Epithelial cell of proximal tubule (primary cell): ENCODE measurements at places on chromosomes 2 and 18. TPM values are rescaled to one million over a fixed set of nuclear protein-coding genes. Genes with fewer than 3 reads are reported as not detected.

BMPR2 gene
- total RNA-seq, result 19.2 and 23.5 TPM in 2 replicates

DNA sequence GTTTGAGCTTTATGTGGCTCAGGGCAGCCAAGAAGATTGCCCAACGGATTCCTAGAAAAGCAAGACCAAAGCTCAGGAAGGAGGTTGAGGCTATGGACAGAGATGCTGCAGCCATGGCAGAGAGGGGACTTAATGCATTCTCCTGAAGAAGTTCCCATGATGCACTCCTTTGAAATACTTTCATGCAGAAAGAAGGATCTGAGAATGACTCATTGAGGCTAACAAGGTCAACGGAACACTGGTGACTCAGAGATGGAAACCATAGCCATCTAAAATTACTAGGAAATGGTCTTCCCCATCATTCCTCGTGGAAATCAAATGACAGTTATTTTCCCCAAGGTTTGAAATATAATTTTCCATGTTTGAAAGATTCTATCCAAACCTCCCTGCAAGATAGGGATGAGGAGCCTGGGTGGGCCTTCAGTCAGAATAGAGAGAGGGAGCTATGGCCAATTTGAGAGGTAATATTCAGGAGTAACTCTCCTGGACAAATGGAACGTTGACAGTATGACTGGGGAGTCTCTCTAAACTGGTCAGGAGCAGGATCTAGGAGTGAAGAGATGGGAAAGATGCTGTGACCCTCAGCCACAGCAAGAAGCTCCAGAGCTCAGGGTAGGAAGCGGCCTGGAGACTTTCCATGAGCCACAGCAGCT lies 63.0 kb downstream of the REEP1 start:
- DNase-seq, result peak; percentile 78

DNA sequence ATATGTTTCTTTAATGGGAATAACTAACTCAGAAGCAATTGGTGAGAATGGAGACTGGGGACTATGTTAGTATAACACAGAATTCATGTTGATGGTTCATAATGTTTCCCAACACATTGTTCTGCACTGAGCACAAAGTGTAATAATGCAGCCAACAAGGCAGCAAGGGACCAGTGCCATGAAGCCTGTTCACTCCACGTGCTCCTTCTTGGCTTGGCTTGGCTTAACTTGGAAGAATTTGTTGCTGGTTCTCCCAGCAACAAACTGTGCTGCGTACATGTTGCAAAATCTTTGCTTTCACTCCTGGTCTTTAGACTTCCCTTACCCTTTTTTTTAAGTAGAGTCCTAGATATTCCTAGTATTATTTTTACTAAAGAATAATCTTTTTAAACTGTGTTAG lies 129.7 kb downstream of the MAP3K20 start:
- no peak for DNase-seq

DNA sequence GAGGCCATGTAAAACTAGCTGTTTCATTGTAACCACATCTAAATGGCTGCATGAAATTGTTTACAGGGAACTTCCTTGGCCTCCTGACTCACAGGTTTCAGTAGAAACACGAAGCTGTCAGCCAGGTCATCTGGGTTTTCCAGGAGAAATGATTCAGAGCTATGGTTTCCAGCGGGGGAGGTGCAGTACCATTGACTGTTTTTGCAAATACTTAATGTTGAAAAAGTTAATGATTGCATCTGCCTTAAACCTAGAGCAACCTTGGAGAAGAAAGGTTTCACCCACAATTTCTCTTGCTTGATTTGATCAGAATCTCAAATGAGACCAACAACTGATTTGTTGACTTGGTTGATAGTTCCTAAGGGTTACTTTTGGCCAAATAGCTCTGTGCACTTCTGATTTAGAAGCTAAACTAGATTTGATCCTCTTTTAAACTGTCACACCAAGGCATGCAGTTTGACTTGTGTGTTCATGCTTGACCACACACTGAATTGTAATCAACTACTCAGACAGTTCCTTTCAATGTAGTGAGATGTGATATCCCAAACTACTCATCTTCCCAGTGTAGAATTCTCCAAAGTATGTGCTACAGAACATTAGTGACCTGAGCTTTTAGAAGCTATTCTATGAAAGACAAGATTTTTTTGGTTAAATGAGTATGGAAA lies 193.5 kb upstream of the CHST9 start:
- peak; percentile 99 for DNase-seq

DNA sequence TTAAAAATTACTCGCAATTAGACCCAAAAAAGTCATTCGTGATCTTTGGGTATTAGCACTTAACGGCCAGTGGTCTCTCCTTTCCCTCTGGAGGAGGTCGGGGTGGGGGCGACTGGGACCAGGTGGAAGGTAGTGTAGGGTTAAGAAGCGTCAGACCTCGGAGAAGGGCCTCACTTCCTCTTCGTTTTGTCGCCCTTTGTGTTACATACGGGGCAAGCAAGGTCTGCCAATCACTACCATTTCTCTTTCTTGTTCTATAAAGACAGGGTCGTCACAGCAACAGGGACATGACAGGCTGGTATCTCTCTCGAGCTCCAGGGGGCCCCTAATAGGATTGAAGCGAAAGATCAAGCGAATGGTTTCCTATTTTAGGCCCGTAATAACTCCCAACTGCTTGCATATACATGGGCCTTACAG lies 136.6 kb downstream of the INSIG2 start:
- no peak for DNase-seq

DNA sequence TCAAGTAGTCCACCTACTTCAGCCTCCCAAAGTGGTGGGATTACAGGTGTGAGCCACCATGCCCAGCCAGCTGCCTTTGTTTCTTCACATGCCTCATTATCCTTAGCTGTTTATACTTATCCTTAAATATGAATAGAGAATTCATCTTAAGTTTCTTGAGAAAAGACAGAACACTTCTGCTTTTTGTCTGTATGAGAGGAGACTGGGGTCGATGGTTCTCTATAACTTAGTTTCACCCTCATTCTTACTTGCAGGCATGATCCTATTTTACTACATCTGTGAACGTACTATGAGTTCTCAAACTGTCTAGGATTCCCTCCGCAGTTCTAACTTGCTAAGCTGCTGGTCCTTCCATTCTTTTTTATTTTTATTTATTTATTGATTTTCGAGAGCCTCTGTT lies 20.4 kb downstream of the PPM1B start:
- DNase-seq, result no peak

DNA sequence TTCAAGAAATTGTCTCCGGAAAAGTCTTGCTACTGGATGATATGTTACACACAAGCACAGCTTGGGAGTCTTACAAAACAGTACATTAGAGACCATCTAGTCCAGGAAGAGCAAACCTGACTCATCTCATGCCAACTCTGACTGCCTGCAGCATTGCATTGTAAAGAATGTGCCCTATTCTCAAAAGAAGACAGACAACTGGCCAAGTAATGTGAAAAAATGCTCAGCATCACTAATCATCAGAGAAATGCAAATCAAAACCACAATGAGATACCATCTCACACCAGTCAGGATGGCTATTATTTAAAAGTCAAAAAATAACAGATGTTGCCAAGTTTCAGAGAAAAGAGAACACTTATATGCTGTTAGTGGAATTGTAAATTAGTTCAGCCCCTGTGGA lies 42.7 kb upstream of the GORASP2 start:
- DNase-seq, result peak; percentile 69

GRCh38 chr2:178075006-178075326 lies 2.4 kb upstream of the PDE11A start:
- no peak for DNase-seq

- DNase-seq, result no peak
These were observed 180.2 kb upstream of the ALKAL2 start for GRCh38 chr2:467892-468647.

DNA sequence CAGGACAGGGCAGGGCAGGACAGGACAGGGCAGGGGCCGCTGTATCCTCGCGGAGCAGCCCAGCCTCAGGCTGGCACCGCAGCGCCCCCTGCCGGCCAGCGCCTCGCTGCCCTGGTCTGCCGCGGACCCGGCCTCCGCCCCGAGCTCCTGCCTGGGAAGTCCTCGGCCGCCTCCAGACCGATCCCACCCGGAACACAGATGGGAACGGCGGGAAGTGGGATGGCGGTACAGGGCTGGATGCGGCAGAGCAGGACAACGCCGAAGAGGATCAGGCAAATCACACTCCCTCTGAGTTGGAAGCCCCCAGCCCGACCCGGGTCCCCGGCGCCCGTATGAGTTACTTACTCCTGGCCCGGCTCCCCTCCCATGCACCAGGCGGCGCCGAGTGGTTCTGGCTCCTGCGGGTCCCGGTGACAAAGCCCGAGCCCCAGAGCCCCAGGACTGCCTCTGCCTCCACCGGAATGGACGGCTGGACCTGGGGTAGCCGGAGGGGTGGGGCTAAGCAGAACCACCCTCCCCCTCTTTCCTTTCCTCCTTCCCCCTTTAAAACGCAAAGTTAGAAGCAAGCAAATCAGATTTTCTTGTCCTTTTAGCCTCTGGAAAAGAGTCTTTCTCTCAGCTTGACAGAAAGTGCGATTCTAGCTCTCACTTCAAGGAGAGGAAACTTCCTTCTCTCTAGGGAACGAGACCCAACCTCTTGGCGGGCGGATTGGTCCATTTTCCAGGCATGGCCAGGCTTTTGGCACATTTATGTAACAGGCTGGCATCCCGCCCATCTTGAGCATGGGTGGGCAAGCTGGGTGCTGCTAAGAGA lies at the start of gene TP53I3:
Gene TP53I3, minus strand, starts transcription at position 449 of the 814 bp plus-strand sequence. CDS start 508 bp downstream, outside the sequence.
- DNase-seq, result peak; percentile 23

DNA sequence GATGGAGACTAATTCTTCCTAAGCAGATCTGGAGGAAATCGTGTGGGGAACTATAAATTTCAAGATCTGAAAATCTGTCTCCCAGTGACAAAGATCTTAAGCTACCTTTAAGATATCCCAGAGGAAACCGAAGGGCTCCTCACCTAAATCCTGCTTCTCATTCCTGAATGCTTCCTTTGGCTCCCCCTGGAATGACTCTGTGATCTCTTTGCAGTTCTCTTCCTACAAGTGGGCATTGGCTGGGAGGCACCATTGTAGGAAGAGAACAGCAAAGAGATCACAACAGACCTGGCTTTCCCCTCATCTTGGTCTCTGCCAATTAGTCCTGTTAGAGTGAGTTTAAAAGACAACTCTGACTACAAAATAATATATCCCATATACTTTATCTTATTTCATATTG lies 70.0 kb upstream of the KCNH7 start:
- DNase-seq, result no peak
